ENCODE measurements at places on chromosomes 12 and 14.

DNA sequence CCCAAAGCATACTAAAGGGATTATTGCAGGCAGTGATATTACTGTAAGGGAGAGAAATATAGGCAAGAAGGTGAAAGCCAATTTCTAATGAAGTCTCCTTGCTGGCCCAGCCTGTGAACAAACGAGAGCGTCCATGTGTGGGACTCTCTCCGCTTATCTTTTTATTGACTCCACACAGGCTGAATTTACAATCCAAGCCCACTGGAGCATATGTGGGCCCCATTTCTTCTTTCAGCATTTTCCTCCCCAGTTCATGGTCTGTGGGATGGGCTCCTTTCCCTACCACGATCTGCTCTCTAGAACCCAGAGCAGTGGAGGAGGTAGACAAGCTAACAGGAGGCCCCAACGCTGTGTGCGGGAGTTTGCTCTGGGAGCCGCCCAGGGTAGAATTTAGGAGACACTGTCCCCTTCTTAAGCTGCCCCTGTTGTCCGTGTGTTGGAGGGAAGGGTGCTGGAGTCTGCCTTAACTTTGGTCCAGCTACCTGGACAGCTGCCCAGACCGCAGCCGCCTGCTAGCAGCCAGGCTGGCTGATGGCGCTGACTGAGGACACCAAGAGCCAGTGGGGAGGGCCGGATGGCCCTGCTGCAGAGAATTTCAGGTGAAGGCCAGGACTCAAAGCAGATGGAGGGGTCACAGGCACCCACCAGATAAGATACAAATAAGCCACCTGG is 3.2 kb upstream of the HOXC11 start:
- no peak for DNase-seq

DNA sequence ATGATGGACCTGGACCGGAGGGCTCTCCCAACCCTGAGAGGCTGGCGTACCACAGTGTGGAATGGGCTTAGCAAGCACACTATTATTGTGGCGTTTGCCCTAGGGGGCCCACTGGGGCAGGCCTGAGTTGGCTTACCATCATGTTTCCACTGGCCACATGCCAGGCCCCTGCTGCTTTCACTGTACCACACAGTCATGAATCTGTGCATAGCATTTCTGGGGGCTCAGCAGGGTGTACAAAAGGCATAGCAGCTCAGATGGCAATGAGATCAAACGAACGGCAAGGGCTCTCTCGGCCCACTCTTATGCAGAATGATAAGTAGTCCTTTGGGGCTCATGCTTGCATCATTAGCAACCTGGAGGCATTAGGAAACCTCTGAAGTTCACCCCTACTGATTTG is 137.0 kb upstream of the HIF1A start:
- no peak for DNase-seq

GRCh38 chr14:33796356-33796755 is 154.5 kb downstream of the EGLN3 start:
- peak; percentile 85 for DNase-seq

DNA sequence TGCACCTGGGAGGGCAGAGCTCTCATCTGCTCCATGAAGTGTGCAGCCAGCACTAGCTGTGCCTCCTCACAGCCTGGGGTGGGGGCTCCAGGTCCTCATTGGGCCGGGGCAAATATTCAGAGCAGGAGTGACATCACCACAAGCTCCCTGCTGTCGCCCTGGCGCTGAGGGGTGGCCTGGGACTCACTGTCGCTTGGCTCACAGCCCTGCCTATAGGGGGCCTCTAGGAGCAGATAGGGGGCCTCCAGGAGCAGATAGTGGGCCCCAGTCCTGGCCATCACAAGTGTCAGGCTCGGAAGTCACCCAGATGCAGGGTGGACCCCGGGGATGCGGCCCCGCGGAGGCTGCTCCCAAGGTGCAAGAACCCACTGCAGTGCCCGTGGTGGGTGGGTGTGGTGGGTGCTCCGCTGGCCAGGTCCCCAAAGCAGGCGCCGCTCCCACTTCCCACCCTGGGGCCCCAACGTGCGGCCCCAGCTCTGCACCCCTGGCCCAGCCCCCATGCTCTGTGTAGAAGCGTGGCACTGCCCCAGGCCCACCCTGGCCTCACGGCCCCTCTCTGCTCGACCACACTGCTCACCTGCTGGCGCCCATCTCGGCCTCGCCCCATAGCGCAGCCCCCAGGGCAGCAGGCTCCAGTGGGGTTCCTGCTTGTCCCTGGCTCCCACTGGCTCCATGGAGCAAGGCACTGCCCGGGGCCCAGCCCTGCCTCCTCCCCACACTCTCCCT is 18.0 kb downstream of the SYNJ2BP start:
- no peak for DNase-seq

GRCh38 chr12:67451206-67451605 is 182.0 kb downstream of the CAND1 start:
- DNase-seq: no peak

DNA sequence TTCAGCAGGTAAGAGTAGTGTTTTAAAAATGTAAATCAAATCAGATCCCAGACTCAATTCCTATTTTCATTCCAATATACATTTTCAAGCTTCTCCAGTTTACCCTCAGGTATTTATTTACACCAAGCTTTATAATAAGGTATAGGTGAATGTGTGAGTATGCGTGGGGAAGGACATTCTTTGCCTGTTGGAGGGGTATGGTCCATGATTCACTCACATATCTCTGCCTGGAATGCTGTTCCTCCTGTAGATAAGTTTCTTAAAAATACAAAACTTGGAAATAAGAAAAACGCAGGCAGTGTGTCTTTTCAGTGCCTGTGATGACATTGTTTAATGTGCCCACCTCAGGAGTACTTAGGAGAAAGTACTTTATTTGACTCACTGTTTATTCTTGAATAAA is 118.6 kb downstream of the CCDC91 start:
- no peak for DNase-seq

- DNase-seq: peak; percentile 26
Measured at GRCh38 chr14:103393070-103393469, 7.9 kb downstream of the MARK3 start.

DNA sequence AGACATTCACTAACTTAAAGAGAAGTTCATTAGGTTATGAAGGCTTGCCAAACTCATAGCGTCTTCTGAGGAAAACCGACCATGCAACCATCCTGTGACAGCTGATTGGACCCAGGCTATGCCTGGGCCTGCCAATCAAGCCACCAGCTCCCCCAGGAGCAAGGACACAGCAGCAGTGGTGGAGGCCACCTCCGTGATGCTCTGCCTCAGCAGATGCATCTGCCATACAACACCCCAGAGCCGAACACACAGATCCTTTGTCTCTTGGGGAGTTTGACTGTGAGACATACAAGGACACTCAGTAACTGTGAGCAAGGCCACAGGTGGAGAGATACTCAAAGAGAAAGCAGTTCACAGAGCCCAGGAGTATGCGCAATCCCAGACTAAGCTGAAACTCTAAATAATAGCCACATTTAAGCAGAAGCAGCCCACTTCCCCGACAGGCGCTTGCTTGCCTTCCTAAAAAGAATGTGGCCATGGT is 10.0 kb upstream of the CNIH1 start:
- DNase-seq: no peak

GRCh38 chr12:84685379-84685778 is 227.2 kb downstream of the SLC6A15 start:
- DNase-seq: no peak

- DNase-seq: no peak
Measured at GRCh38 chr12:24487606-24488005, 461.3 kb downstream of the BCAT1 start.

- peak; percentile 86 for DNase-seq
Measured at GRCh38 chr12:57590864-57591781, at the start of gene PIP4K2C. PIP4K2C (plus strand) TSS chr12:57591192; CDS start chr12:57591290, 98 bp downstream.

- DNase-seq: peak; percentile 86
Measured at GRCh38 chr12:21337959-21338744, 3.4 kb upstream of the SLCO1A2 start.

DNA sequence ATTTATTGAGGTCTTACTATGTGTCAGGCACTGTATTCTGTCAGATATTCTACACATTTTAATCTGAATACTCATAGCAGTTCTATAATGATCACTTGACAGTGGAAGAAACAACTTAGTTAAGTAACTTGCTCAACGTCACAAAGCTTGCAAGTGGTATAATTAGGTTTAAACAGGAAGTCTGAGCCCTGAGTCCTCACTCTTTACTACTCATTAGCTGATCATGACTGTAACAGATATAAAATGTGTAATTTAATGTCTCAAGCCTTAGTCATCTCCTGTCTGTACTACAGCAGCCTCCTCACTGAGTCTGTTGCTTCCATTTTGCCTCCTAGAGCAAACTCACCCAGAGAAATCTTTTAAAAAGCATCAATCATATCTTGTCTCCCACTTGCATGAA is 38.9 kb downstream of the PPP4R4 start:
- no peak for DNase-seq
